ENCODE measurements at places on chromosomes 16 and 17.

- peaks cover 15% of the 10 kb centered on the region for H3K27me3 ChIP-seq
- no peak overlapping the region for H3K27ac ChIP-seq
- no peaks in the 10 kb centered on the region for H3K4me1 ChIP-seq
- DNase-seq, result no peak
Observed at GRCh38 chr16:82506692-82507670, 119.8 kb upstream of the CDH13 start.

GRCh38 chr16:12288537-12289174 lies 312.1 kb downstream of the SNX29 start:
- H3K4me1 ChIP-seq, result peaks cover 6% of the 10 kb centered on the region
- H3K4me3 ChIP-seq, result no peak overlapping the region
- peaks cover 3% of the 10 kb centered on the region for H3K36me3 ChIP-seq
- no peaks in the 10 kb centered on the region for H3K27me3 ChIP-seq
- no peak overlapping the region for H3K27ac ChIP-seq

GRCh38 chr17:64982139-64982915 lies 63.0 kb upstream of the LRRC37A3 start:
- H3K4me3 ChIP-seq, result no peak overlapping the region
- no peaks in the 10 kb centered on the region for H3K27me3 ChIP-seq
- peak overlapping the region; percentile 97 for H3K27ac ChIP-seq
- peaks cover 42% of the 10 kb centered on the region for H3K4me1 ChIP-seq
- no peak for DNase-seq
- H3K36me3 ChIP-seq, result peaks cover 12% of the 10 kb centered on the region

DNA sequence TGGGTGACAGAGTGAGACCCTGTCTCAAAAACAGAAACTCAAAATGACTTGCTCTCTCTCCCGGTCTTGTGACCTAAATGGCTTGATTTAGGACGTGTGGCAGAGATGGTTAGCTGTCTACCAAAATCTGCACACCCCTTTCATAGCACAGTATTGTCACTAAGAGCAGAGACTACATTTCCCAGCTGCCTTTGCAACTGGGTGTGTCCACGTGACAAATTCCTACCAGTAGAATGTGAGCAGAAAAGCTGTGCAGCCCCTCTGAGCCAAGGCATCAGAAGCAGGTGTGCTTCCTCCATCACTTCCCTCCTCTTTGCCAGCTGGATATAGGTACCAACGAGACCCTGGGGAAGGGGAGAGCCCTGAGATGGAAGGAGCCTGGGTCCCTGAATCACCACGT lies 25.5 kb downstream of the GPR142 start:
- H3K36me3 ChIP-seq, result peaks cover 4% of the 10 kb centered on the region
- no peaks in the 10 kb centered on the region for H3K4me1 ChIP-seq
- no peak for DNase-seq
- H3K27ac ChIP-seq, result no peak overlapping the region
- no peaks in the 10 kb centered on the region for H3K27me3 ChIP-seq
- no peak overlapping the region for H3K4me3 ChIP-seq

- DNase-seq, result no peak
- peaks cover 14% of the 10 kb centered on the region for H3K36me3 ChIP-seq
- no peak overlapping the region for H3K27ac ChIP-seq
- H3K4me3 ChIP-seq, result no peak overlapping the region
Observed at GRCh38 chr17:12098568-12098967, 77.9 kb downstream of the MAP2K4 start.

- H3K4me3 ChIP-seq, result peak overlapping the region; percentile 83
- no peak for DNase-seq
- no peaks in the 10 kb centered on the region for H3K27me3 ChIP-seq
- peaks cover 30% of the 10 kb centered on the region for H3K4me1 ChIP-seq
Observed at GRCh38 chr16:50151756-50152155, 1.4 kb upstream of the TENT4B start.

GRCh38 chr16:86874141-86874540 lies 295.8 kb downstream of the FOXL1 start:
- H3K27me3 ChIP-seq, result peaks cover 41% of the 10 kb centered on the region
- H3K4me1 ChIP-seq, result no peaks in the 10 kb centered on the region
- no peak overlapping the region for H3K27ac ChIP-seq
- DNase-seq, result no peak
- H3K4me3 ChIP-seq, result no peak overlapping the region
- no peaks in the 10 kb centered on the region for H3K36me3 ChIP-seq

- no peaks in the 10 kb centered on the region for H3K27me3 ChIP-seq
- H3K27ac ChIP-seq, result peak overlapping the region; percentile 90
Observed at GRCh38 chr17:2266045-2266864, 37.3 kb downstream of the SMG6 start.

GRCh38 chr17:17552351-17553216 lies 38.9 kb downstream of the PEMT start:
- DNase-seq, result no peak
- H3K36me3 ChIP-seq, result peaks cover 1% of the 10 kb centered on the region
- H3K27me3 ChIP-seq, result no peaks in the 10 kb centered on the region
- no peaks in the 10 kb centered on the region for H3K4me1 ChIP-seq
- no peak overlapping the region for H3K27ac ChIP-seq

DNA sequence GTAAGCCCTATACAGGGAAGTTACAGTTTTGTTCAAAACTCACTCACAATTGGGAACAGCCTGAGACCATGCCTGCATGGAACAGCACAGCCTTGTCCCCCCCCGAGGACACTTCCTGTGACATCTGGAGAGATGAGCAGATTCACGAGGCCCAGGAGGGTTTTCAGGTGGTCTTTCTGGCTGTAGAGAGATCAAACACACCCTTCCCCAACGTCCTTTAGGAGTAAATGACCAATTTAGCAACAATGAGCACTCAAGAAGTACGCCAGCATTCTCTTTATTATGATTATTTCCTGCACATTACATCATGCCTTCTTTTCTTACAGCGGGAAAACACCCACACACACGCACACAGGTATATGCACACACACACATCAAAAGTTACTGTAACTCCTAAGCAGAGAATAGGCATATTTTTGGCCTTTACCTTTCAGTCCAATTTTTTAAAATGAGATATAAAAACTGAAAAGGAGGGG lies 39.0 kb downstream of the ADCY9 start:
- H3K4me3 ChIP-seq, result no peak overlapping the region
- no peak overlapping the region for H3K27ac ChIP-seq
- no peaks in the 10 kb centered on the region for H3K27me3 ChIP-seq
- H3K4me1 ChIP-seq, result peaks cover 21% of the 10 kb centered on the region
- H3K36me3 ChIP-seq, result peaks cover 2% of the 10 kb centered on the region

DNA sequence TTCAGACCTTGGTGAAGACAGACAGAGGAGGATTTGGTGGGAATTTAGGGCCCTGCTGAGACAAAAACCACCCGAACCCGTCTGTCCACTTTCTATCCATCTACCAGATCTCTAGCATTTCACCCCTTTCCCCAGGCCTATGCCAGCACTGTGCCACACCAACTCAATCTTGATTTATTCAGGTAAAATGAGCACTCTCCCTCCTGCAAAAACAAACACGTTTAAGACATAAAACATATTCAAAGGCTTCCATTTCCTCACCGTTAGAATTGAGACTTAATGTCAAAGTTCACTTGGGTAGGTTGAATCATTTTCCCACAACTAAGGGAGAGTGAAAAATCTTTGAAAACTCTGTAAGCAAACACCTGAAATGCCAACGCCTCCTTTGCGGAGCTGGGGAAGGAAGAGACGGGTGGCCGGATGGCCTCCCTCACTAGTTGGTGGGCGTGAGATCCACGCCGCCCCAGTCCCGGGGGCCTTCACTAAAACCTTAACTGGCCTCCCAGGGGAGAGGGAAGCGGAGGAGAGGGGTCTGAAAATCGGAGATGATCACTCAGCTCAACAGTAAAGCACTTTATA lies 862 bp downstream of the DCAKD start:
- peaks cover 16% of the 10 kb centered on the region for H3K4me1 ChIP-seq
- no peaks in the 10 kb centered on the region for H3K27me3 ChIP-seq
- peak overlapping the region; percentile 91 for H3K4me3 ChIP-seq
- H3K36me3 ChIP-seq, result peaks cover 10% of the 10 kb centered on the region
- DNase-seq, result no peak
- H3K27ac ChIP-seq, result peak overlapping the region; percentile 94

GRCh38 chr16:85417156-85417860 lies 195.8 kb upstream of the GSE1 start:
- peaks cover 2% of the 10 kb centered on the region for H3K36me3 ChIP-seq
- peaks cover 13% of the 10 kb centered on the region for H3K27me3 ChIP-seq
- DNase-seq, result no peak
- H3K4me3 ChIP-seq, result no peak overlapping the region
- peaks cover 5% of the 10 kb centered on the region for H3K4me1 ChIP-seq

GRCh38 chr17:10713318-10713717 lies 15.9 kb downstream of the ADPRM start:
- H3K4me3 ChIP-seq, result no peak overlapping the region
- no peaks in the 10 kb centered on the region for H3K27me3 ChIP-seq
- no peak overlapping the region for H3K27ac ChIP-seq

DNA sequence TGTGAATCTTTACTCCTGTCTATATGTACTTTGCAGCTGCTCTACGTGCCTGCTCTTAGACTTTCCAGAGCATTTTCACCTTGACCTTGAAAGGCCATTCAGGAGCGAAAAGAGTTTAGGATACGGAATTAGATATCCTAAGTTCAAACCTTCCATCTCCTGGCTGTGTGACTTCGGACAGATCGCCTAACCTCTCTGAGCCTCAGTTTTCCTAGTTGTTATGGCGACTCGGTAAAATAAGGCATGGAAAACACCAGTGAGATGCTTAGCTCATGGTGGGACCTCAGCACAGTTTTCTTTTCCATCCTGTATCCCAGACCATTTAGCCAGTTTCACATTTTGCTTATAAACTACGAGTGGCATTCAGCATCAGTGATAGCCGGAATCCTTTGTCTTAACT lies 233.7 kb downstream of the RBFOX1 start:
- no peak for DNase-seq
- no peak overlapping the region for H3K4me3 ChIP-seq
- H3K4me1 ChIP-seq, result no peaks in the 10 kb centered on the region
- no peak overlapping the region for H3K27ac ChIP-seq
- H3K36me3 ChIP-seq, result no peaks in the 10 kb centered on the region
